ENCODE measurements at places on chromosomes 7 and 10.

DNA sequence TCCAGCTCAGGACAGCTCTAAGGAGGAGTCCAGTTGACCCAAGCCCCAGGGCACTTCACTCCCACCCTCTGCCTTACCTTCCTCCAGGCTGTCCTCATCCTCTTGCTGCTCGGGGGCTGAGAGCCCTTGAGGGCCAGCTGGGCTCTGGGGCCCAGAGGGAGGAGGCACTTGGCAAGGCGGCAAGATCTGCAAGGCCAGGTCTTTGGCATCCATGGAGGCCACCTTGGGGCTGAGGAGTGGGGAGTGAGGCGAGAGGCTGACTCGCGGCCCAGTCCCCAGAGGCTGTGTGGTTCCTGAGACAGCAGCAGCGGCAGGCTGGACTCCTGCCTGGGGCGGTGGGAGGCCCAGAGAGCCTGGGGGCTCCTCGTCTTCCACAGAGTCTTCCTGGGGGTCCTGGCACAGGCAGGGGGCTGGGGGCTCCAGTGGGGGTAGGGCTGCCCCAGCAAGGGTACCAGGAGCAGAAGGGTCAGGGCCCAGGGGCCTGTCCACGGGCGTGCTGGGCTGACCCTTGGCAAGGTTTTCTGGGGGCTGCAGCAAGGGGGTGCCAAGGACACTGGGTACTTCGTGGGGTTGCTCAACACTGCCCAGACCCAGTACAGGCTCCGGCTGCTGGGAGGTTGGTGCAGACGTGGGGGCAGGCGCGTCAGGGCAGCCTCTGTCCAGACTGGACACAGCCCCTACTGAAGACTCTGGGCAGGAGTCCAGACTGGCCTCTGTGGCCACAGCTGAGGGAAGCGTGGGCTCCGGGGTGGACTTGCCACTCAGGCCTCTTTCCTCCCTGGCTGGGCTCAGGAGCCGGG lies 6.5 kb downstream of the NACAD start:
- DNase-seq: no peak

- no peak for DNase-seq
Measured at GRCh38 chr7:101814081-101814990, 3.1 kb upstream of the CUX1 start.

DNA sequence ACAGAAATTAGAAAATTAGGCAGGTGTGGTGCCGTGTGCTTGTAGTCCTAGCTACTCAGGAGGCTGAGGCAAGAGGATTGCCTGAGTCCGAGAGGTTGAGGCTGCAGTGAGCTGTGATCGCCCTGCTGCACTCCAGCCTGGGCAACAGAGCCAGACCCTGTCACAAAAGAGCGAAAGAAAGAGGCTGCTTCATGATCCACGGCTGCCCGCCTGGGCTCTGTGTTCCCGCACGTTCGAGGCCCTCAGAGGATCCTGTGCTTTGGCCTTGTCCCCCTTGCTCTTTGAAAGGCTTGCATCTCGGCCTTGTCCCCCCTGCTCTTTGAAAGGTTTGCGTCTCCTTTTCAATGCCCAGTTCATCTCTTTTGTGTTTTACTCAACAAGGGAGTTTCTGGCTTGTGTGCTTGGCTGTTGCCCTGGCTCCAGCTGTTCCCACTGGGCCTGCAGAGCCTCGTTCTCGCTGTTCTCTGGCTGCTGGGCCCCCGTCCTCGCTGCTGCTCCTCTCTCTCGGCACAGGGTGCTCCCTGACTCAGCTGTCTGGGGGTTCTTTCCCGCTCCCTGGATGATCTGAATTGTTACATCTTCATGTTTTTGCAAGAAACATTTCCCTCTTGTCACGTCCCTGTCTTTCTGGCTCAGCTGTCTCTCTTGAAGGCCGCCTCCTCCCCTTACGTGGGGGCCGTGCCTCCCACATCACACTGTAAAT lies 45.1 kb upstream of the INPP5A start:
- no peak for DNase-seq

- DNase-seq: no peak
Measured at GRCh38 chr7:158850545-158851102, 5.7 kb upstream of the DYNC2I1 start.

DNA sequence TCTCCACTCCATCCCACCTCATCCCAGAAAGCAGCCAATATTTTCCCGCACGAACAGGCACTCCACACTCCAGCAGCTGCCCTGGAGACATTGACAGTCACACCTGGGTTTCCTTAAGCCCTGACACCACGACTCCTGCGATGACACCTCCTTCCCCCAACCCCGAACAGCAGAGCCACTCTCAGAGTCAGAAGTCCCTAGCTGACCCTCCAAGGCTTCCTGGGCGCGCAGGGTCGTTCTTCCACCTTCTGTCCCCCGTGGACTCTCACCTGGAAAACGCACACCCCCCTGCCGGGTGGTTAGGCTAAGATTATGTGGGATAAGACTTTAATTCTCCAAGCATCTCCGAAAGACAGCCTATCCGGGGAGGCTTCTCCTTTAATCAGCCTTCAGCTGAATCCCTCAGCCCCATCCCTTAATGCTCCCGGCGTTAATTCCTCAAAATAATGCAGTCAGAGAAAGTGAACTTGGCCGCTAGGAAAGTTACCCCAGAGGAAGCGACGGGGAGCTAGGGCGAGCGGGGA lies 1.1 kb downstream of the DENND11 start:
- no peak for DNase-seq

DNA sequence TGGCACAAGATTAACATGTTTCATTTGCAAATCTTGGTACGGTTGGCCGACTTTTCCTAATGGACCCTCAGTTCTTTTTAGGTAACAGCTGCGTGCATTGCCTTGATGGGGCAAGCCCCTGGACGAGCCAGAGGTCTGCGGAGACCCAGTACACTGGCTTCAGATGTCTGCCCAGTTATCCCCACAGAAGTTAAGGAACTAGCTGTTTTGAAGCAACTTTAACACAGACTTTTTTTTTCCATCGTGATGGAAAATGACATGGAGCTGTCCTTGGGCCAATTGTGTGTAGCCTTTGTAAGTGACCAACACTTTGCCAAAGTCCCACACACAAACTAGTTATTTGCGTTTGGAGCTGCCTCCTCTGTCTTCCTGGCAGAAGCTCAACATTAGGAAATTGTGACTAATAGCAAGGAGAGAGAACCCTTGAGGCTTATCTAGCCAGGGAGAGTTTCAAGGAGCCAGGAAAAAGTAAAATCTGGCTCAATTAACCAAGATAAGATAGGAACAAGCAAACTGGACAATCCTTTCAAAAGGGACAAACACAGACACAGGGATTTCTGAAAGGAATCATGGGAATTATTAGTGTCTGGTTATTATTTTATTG lies 99.6 kb upstream of the BMPER start:
- DNase-seq: no peak

GRCh38 chr7:47663213-47663612 lies 81.3 kb upstream of the TNS3 start:
- no peak for DNase-seq

DNA sequence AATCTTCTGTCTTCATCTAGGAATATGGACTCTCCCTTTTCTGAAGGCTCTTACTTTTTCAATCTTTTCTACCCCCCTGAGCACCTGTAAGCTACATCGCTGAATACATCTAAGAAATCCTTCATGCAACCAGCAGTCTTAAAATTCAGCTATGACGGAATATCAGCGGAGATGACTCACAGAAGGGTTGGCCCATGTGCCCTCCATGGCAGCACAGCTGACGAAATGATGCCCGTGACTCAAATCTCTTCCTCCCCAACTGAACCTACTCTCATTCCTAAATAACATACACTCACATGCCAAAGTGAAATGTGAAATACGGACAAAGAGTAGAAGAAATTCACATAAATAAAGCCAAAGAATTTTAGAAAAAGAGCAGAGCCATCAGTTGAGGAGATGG lies 30.3 kb upstream of the NCAPG2 start:
- DNase-seq: no peak

GRCh38 chr10:119608316-119609155 lies 11.8 kb upstream of the TIAL1 start:
- DNase-seq: peak; percentile 37

DNA sequence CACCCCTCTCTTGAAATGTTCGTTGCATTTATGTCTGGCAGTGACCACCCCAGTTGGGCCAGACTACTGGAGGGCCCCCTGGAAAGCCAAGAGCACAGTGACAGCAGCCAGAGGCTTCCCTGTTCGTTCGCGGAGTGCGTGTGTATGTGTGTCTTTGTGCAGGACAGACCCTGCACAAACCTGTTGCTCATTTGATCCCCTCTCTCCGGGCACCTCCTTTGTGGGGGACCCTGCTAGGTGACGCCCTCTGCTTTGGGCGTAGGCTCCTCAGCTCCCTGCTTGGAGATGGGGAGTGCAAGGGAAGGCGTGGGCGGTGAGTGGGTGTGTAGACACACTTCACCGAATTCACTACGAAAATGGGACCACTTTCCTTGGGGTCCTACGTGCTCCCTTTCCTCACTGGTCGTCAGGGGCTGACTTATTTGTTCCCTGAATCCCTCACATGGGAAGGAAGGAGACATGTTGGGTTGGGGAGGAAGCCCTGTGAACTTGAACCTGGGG lies 38.7 kb downstream of the AGAP3 start:
- no peak for DNase-seq

DNA sequence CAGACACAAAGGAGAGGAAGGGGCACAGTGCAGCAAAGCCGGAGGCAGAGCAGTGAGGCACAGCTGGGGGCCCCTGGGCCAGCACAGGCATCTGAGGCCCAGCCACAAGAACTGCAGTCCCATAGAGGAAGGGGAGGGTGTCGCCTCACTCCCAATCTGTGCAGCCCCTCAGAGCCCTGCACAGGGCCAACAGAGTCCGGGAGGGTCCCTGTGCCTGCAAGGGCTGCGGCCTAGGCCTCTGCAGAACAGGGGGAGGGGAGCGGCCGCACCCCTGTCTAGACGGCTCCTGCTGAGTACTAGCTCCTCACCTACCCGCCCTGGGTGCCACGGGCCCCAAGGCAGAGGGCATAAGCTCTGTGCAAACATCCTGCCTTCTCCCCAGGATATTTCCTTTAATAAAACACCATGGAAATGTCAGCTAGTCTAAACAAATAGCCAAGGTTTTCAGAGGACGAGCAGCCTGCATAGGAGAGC lies 32.4 kb upstream of the RET start:
- DNase-seq: no peak

DNA sequence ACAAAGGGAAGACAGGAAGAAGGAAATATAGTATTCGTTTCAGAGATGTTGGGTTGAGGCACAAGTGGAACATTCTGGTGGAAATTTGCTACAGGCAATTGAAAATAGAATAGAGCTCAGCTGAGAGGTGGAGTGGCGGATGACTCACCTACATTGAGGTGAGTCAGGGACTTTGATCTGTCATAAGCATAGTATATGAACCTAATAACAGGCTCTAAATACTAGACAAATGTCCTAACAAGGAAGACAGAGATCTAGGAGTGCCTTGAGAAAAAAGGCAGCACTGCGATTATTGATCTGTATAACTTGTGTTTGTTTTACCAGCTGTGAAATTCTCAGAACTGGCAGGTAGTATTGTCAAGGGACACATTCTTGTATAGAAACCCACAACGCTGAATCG lies 907 bp upstream of the IFRD1 start:
- DNase-seq: peak; percentile 11

GRCh38 chr10:32326680-32327363 lies 20.1 kb downstream of the EPC1 start:
- no peak for DNase-seq

DNA sequence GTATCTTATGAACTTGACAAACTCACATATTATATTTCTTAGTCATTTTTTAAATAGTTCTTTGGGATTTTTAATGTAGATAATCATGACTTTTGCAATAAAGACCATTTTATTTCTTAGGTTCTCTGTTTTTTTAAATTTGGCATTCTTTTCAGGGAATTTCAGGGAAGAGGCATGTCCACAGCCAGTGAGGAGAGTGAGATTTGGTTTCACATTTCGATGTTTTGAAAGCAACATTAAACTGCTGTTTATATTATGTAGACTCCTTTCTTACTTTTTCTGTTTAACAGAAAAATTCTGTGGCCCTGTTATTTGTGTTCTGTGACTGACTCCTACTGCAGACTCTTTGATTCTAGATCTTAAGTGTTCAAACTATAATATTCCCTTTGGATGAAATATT lies 153.7 kb downstream of the FAM107B start:
- DNase-seq: no peak

DNA sequence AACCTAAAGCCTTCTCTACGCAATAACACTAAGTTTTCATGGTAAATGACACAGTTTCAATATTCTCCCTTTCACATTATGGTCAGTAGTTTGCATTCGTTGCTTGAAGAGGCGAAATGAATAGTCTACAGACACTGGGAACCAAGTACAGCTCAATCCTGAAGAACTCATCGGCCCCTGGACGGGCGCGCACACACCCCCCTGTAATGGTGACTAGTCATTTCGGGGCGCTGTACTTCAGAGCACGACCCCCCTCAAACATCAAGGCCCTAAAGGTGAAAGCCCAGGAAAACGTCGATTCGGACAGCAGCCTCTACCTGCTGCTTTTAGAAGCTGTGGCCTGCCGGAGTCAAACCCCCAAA lies 1.0 kb downstream of the NT5C2 start:
- DNase-seq: no peak

- no peak for DNase-seq
Measured at GRCh38 chr7:23216021-23216420, 30.6 kb upstream of the GPNMB start.

DNA sequence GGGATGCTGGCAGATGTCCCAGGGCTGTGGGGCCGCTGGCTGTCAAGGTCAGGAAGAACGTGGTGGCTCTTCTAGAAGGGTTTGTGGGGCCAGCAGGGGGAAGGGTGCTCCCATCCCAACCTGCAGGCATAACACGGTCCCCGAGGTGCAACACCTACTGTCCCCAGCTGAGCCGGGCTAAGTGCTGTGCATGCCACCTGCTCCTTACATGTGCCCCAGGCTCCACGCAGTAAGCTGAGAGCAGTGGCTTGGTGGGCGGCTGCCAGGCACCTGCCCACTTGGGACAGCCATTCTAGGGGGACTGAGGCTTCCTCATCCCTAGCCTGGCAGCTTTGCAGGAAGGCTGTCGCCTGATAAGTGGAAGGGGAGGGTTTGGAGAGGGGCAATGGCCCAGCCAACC lies 14.2 kb upstream of the ZNF735 start:
- no peak for DNase-seq

GRCh38 chr10:122632031-122632430 lies 67.6 kb downstream of the C10orf120 start:
- DNase-seq: no peak

DNA sequence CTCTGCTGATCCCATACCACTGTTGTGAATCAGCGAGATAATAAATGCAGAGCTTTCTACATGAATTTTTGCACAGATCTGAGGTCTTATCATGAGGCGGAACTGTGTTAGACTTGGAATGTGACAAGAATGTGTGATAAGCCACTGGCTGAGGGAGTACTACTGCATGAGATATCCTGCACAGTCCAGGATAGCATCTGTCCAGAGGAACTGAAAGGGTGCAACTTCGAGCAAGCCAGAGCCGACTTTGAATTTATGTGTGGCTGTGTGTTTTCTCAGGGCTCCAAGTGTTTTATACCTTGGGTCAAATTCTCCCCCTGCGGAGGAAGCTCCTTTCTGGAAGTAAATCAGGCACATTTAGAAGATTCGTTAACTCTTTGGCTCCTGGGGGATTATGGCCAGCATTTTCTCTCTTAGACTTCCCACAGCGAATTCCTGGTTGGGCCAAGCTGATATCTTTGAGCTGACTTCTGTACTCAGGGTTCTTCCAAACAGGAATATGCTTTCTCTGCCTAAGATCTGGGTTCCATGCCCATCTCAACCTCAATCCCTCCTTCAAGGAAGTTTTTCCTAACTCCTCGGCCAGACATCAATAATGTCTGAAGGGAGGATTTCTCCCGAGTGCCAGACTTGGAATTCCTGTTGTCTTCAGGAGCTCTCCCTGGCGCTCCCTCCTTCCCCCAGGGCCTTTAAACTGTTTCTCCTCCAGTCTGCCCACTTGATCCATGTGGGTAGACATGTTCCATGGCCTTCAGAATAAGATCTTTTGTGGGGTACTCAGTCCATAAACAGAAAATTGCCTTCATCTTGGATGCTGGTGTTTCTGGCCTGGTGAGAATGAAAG lies 2.5 kb upstream of the MEST start:
- no peak for DNase-seq
